ENCODE measurements at places on chromosomes 1 and 21.

GRCh38 chr1:63618011-63618410, 24.8 kb downstream of the PGM1 start:
- DNase-seq: no peak

- DNase-seq: no peak
Observed at GRCh38 chr1:186849271-186849671, 20.5 kb downstream of the PLA2G4A start.

GRCh38 chr1:186799689-186800054, 29.1 kb upstream of the PLA2G4A start:
- no peak for DNase-seq

GRCh38 chr1:153141377-153141776, 9.3 kb downstream of the SPRR2G start:
- DNase-seq: no peak

GRCh38 chr1:195979646-195980045, 628.6 kb downstream of the KCNT2 start:
- no peak for DNase-seq

- DNase-seq: no peak
Observed at GRCh38 chr1:235130766-235131270, 2.2 kb upstream of the TOMM20 start.

GRCh38 chr1:155086856-155087535, 8.4 kb downstream of the EFNA3 start:
- no peak for DNase-seq

- no peak for DNase-seq
Observed at GRCh38 chr1:204335533-204335932, 24.2 kb downstream of the PLEKHA6 start.

DNA sequence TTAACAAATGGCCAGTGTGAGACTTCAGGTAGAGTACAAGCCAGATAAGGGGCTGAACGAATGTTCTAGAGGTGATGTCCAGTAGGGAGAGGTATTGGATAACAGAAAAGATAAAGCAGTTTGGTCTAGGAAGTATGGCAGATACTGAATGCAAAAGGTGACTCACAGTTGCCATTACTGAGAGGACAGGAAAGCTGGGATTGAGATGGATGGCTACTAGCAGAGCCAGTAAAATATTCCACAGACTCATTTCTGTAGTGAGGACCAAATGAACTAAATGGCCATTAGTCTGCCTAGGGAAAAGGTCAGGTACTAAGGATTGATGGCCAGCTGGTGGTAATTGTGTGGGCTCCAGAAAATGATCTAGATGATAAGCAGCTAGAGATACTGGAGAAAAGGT, 11.5 kb downstream of the MACO1 start:
- DNase-seq: peak; percentile 14

GRCh38 chr1:41359211-41360073, 1.8 kb upstream of the FOXO6 start:
- DNase-seq: peak; percentile 38

GRCh38 chr21:25557180-25557579, 50.1 kb downstream of the MRPL39 start:
- DNase-seq: no peak

DNA sequence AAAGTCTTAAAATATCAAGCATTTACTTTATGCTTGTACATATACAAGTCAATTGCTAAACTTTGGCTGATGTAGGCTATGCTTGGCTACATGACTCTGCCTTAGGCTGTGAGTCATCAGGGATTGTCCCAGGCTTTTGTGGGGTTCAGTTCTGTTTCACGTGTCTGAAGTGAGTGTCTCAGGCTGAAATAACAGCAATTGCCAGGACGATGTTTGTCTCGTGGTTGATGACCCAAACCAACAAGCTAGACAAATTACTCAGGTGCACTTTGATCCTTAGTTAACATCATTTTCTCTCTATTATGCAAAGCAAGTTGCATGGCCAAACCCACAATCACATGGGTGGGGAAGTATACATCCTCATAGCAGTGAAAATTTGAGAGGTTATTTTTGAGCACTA, 410.1 kb downstream of the BRINP3 start:
- peak; percentile 93 for DNase-seq

DNA sequence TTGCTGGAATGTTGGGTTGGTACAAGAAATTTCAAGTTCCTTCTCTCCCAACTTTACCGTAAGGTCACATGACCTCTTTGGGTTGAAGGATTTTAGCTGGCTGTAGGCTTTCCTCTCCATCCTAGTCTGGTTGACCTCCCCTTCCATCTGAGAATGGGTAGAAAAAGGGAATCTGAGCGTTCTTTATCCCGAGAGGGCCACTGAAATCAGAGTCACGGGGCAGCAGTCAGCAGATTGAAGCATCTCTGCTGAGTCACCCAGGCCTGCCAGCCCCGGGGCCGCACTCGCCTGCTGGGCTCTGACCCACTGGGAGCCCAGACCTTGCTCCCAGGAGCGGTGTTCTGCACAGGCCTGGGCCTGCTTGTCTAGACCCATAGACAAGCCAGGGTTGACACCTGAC, 31.0 kb downstream of the TMCC2 start:
- peak; percentile 96 for DNase-seq

DNA sequence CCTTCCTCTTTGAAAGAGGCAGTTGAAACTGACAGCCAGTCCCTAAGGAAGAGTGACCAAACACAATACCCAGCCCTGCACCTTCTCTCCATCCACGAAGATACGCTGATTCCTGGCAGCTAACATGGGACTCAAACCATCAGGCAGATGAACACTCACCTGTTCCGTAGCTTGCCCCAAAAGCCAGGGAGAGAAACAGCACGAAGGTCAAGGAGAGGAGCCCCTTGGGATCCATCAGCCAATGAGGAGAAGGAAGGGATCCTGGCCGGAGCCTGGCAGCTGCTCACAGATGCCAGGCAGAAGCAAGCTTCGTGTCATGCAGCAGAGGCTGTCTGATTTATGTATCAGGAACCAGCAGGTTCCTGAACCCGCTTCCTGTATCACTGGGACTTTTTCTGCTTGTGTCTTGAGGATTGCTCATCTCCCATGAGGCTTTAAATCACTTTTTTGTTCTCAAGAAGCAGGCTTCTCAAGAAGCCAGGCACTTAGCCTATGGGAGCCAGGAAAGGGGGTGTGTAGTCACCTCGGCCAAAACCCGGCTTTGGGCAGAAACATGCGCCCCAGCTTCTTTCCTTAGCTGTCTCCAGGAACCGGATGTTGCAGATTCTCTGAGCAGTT, at the start of gene SLAMF1:
TSS of gene SLAMF1 (minus strand) at position 334 of the 618 bp plus-strand sequence. CDS start at position 235, 99 bp downstream.
- DNase-seq: peak; percentile 16

DNA sequence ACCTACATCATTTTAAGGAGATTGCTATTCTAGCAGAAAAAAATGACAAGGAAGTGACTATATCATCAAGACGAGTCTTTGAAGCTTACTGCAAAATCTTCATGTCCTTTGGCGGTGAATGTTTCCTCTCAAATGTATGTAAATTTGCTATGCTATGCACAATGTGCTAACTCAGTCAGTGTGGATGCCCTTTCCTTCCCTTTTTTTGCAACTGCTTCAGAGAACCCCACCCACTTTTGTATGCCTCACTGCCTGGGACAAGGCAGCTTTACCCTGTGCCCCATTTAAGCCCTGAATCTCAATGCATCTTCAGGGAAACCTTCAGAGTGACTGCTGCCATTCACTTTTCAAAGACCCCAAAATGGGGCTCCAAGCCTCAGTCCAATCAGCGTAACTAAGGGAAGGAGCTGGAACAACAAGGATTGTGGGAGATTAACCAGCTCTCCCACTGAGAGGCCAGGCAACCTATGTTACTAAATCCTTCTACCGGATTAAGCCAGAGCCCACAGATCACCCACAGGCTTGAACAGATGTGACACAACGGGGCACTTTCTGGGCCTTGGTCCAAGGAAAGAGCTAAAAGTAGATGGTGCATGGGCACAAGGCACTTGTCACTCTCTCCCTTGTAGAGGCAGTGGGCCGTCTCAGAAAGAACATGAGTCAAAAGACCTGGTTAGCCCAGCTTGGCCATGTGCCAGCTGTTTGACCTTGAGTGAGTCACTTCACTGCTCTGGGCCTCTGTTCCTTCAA, 154.4 kb downstream of the PLPP3 start:
- peak; percentile 97 for DNase-seq

DNA sequence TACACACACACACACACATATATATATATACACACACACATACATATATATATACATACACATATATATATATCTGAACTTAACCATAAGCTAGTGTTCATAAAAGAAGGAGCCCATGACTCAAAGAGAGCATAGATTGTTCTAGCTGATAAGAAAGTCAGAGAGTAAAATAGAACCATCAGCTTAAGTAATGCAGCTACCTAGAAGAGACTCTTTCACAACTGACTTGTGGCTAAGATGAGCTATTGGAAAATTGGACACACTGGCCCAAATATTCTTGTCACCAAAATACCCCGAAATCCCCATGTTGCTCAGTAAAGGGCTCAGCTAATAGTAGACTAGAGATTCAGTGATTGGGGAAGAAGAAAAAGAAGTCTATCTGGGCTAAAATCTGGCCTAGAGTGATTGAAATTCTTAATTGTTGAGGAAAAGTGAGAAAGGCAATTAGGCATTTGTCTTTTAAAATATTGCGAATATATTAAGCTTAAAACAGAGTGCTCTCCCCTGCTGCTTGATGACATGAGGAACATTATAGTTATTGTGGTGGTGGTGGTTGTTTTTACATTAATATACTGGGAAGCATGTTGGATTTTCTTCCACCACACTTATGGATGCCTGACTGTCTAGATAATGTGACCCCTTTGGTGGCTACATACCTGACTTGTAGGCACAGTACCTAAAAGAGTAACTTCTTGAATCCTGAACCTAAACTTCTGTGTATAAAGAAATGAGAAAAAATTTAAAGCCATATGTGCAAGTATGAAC, 6.3 kb downstream of the SLAMF1 start:
- no peak for DNase-seq

GRCh38 chr21:31276663-31277062, 67.4 kb downstream of the TIAM1 start:
- DNase-seq: no peak
